Astrocyte (in vitro differentiated cells and primary cell): ENCODE measurements at places on chromosomes 5 and 9. TPM values are rescaled to one million over a fixed set of nuclear protein-coding genes. Genes with fewer than 3 reads are reported as not detected.
A peak's percentile ranks its signal among the peaks of the same experiment; 100 is the strongest.

The RPL37 gene
- 981 and 1,090 TPM in 2 replicates for total RNA-seq

The PRPF4 gene
- total RNA-seq = 33.2 and 33.4 TPM in 2 replicates

The NUTM2F gene
- not detected in 2 replicates for total RNA-seq

The FAM78A gene
- 0.73 and 1.1 TPM in 2 replicates for total RNA-seq

The ANKRD31 gene
- 0.07 and 0.14 TPM in 2 replicates for total RNA-seq

The PCDHA5 gene
- 1.0 and 1.7 TPM in 2 replicates for total RNA-seq

The NEUROG1 gene
- total RNA-seq = not detected in 2 replicates

The CAVIN4 gene
- 4.2 and 6.0 TPM in 2 replicates for total RNA-seq

GRCh38 chr5:77958642-77959330, 182.6 kb upstream of the TBCA start:
- no peak for DNase-seq

DNA sequence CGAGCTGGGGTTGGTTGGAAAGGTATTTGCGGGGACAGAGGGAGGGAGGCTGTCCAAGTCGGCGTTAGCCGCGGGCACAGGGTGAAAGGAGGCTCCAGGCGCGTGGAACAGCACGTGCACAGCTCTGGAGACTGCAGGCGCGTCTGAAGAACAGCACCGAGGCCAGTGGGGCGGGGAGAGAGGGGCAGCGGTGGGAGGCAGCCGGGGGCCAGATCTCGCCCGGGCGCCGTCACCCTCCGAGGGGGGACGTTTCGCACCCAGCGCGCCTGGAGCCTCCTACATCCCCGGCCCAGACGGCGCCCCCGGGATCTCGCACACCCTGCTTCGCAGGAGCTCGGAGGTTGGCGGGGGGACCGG, 79.6 kb downstream of the NTNG2 start:
- no peak for DNase-seq

GRCh38 chr5:169856571-169856970, 123.7 kb downstream of the INSYN2B start:
- DNase-seq = peak; percentile 93

DNA sequence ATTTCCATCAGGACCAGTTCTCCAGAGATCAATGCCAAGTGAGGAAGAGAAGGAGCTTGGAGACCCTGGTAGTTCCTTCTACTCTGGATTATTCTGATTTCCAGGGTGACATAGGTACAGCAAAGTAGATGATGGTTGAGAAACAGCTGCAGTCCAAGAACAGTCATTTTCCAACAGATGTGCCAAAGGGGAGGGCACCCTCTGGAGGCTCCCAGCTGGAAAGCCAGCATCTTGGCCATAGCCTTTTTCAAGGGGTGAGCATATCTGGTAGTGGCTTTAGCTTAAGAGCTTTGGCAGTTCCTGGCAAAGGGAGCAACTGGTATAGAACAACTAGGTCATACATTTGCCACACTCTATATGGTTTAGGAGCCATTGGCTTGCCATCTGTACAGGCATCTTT, 492.7 kb downstream of the RASEF start:
- DNase-seq = no peak

- DNase-seq = no peak
These were observed 5.7 kb upstream of the EGFL7 start for GRCh38 chr9:136656795-136657611.

DNA sequence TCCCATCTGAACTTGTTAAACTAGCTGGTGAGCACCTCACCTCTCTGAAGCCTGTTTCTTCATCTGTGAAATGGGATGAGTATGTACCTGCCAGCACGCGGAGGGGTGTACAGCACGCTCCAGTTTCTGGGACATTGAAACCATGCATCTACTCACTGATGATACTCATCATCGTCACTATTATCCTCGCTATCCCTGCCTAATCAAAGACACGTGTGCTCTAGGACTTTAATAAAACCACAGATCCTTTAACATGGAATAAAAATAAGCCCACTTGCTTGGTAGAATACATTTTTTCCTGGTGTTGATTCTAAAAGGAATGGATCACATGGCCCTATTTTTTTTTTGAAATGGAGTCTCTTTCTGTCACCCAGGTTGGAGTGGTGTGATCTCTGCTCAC, 37.3 kb upstream of the POMT1 start:
- no peak for DNase-seq

DNA sequence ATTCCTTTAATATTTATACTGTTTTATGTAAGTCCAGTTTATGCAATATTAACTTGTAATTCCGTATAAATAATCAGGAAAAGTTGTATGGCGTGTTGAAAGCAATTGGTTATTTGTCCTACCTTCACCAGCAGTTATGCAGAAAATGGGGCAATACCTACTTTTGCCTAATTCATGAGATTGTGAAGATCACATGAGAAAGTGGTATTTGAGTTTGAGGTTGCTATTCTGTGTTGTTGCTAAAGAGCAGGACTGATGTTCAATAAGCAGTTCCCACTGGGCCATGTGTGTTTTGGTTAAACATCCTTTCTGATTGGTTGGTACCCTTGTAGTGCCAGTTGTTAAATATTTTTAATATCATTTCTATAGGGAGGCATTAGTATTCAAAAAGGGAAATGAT, 3.2 kb downstream of the TGFBR1 start:
- DNase-seq = no peak

- no peak for DNase-seq
These were observed 2.0 kb downstream of the PCDHGC3 start for GRCh38 chr5:141477815-141478214.

GRCh38 chr5:68838157-68838718, 255.6 kb upstream of the SLC30A5 start:
- DNase-seq = no peak

GRCh38 chr5:93415819-93416218, 165.2 kb downstream of the NR2F1-AS1 start:
- no peak for DNase-seq

DNA sequence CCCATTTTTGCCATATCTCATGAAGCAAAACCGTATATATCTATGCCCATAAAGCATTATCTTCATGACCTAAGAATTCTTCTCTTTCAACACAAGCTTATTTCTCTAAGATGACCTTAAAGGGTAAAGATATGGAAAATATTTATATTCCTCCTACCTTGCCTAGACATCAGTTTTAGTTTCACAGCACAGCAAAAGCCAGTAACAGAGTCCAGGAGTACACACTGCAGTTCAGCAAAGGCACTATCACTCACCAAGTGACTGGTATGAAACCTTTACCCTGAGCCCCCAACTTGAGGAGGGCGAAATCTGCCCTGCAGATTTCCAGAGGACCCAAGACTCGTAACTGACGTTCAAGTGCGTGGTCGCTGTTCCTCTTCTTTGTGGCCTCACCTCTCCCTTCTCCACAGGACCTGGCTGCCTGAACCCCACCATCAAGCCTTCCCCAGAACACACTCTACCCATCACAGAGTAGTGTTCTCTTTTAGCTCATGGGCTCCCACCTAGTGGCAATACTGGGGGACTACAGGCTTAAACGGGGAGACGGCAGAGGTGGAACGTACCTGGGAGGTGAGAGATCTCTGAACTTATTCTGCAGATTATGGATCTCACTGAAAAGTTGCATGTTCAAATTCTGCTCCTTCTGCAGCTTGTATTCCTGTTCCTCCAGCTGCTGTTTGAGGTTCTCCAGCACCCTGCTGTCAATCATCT, 141.0 kb downstream of the CDK5RAP2 start:
- no peak for DNase-seq

- DNase-seq = peak; percentile 42
These were observed 276.5 kb downstream of the ARHGEF28 start for GRCh38 chr5:73902327-73903051.

DNA sequence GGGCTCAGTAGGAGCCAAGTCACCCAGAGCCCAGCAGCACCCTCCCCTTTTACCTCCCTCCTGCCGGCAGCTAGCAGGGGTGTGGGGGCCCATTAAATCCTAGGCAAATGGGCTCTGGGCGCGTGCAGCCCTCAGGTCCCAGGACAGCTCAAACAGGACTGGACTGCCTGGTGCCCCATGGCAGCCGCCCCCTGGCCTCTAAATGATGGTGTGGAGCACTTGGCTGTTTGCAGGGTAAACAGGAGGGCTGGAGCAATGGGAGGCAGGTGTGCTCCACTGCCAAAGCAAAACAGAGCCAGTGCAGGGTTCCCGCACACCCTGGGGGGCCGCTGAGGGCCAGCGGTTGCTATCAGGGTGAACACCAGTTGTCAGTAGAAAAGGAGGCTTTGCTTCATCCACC, 55.9 kb upstream of the C5orf58 start:
- no peak for DNase-seq

- peak; percentile 87 for DNase-seq
These were observed 369.6 kb downstream of the CYLC2 start for GRCh38 chr9:103364753-103365152.

DNA sequence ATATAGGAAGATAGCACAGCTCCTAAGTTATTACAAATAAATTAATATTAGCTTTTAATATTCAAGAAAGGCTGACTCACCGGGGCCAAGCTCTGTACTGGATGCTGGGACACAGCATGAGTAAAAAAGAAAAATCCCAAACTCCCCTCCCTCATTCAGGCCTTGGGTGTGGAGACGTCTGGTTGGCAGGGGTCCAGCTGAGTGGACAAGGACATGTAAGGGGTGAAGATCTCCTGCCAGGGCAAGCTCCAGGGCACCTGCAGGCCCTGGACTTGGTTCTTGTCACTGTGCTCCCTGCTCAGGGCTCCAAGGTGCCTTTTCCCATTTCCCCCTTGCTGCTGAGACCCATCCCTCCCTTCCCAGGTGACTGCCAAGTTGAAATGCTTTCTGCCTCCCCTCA, 388.5 kb downstream of the ENC1 start:
- no peak for DNase-seq

DNA sequence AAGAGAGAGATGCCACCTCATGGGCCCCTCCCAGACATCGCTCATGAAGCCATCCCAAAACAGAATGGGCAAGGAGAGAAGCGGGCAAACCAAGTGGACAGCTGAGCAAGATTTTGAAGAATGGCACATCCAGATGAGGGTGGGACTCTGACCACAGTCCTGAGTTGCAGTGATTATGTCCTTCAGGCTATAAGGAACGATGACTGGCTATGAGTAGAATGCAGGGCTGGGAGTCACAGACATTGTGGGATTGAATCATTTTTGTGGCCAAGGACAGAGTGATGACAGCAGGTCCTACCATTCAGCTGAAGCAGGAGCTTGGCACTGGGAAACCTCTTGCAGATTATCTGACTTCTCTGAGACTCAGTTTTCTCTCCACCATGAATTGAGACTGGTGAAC, 245.7 kb upstream of the SLC30A5 start:
- peak; percentile 8 for DNase-seq

GRCh38 chr5:147234825-147235635, at the start of gene STK32A:
STK32A (plus strand) TSS chr5:147235026; CDS start chr5:147239635, 4,609 bp downstream.
- peak; percentile 20 for DNase-seq

DNA sequence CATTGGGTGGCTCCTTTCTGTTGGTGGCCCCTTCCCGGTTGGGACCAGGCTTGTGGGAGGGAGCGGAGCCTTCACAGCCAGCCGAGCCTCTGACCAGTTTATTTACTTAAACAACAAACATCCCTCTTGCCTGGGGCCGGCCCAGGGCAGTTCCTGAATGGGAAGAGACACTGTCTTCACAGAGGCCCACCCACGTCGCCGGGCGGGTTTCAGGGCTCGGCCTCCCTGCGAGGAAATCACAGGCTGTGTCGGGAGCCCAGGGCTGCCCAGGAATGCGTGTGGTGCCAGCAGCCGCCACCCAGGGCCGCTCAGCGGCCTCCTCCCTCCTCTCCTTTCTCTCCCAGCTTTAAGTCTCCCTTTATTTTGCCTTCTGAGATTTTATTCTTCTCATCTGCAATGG, 132.5 kb downstream of the HSD17B3 start:
- no peak for DNase-seq

- no peak for DNase-seq
These were observed 35.9 kb upstream of the PCSK1 start for GRCh38 chr5:96468956-96469355.

DNA sequence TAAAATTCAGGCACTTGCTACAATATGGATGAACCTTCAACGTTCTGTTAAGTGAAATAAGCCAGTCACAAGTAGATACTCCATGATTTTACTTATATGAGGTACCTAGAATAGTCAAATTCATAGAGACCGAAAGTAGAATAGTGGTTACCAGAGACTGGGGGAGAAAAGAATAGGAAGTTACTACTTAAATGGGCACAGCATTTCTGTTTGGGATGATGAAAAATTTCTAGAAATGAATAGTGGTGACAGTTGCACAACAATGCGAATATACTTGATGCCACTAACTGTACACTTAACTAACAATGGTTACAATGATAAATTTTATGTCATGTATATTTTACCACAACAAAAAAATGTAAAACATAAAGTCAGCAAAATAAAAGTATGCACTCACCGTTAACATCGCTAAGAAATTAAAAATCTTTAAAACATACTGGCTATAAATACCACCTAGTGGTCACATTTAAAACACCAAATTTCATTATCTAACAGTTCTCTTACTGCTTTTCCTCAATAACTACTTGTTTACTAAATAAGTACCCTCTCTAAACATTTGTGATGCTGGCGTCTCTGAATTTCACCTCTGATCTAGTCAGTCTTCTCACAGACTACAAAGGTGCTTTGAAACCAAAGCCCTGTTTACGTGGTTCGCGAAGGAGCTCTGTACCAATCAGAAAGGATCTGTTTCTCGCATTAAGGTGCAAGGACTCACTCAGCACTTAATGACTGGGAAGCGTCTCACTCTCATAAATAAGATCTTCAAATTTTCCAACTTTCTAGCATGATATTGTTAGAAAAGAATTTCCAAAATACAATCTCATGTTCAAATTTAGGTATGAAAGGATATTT, 22.7 kb downstream of the KIF3A start:
- no peak for DNase-seq

- DNase-seq = peak; percentile 56
These were observed 179.1 kb downstream of the CWC27 start for GRCh38 chr5:64947801-64948200.

GRCh38 chr5:173463207-173463606, 135.0 kb upstream of the STC2 start:
- DNase-seq = no peak

- no peak for DNase-seq
These were observed 159.3 kb upstream of the PPP1R26 start for GRCh38 chr9:135320331-135320730.

- DNase-seq = no peak
These were observed 90.8 kb downstream of the ERCC6L2 start for GRCh38 chr9:95966306-95966705.

- no peak for DNase-seq
These were observed 244.5 kb upstream of the VLDLR start for GRCh38 chr9:2377117-2377516.

DNA sequence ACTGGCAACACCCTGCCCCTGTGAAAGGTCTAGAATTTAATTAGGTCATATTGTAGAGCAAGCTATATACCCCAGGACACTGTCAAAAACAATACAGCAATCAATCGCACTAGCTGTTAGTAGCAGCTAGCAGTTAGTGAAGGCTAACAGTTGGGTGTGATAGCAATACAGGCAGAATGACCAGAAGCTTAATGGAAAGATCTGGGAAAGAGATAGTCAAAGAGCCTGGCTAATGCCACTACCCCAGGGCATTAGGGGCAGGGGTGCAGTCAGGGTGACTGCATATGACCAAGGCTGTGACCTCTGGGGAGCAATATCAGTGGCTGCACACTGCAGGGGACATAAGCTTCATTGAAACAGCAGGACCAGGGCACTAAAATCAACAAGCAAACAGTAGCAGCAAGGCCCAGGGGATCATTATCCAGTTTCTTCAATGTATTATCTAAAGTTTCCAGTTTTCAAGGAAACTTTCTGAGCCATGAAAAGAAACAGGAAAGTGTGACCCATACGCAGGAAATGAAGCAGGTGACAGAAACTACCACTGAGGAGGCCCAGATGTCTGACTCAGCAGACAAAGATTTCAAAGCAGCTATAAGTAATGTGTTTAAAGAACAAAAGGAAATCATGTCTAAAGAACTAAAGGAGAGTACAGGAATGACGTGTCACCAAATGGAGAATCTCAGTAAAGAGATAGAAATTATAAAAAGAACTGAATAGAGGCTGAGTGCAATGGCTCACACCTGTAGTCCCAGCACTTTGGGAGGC, 82.4 kb downstream of the ZNF354C start:
- peak; percentile 73 for DNase-seq

GRCh38 chr9:70639853-70640814, 225.7 kb upstream of the KLF9 start:
- peak; percentile 26 for DNase-seq
